ENCODE measurements at places on chromosomes 3 and 15.

GRCh38 chr3:12835052-12835665, 6.2 kb downstream of the RPL32 start:
- no peak for DNase-seq

DNA sequence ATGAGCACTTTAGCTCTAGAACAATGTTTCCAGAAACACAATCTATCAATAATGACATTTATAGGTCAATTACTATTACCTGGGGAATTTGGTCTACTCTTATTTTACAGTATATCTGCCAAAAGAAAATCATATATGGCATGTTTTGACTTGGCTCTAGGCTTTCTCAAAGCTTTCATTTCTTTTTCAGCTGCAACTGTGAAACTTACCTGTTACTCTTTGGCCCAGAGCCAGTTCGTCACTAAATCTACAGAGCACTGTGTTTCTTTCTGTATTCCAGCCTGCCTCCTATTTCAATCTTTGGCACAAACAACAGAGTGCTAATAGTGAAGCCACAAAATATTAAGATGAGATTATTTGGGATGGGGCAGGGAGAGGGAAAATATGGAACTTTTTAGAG, 76.0 kb downstream of the P2RY1 start:
- no peak for DNase-seq

- DNase-seq: no peak
Measured at GRCh38 chr3:99866261-99866761, 48.6 kb downstream of the CMSS1 start.

- DNase-seq: no peak
Measured at GRCh38 chr3:124787476-124788195, 57.4 kb downstream of the UMPS start.

DNA sequence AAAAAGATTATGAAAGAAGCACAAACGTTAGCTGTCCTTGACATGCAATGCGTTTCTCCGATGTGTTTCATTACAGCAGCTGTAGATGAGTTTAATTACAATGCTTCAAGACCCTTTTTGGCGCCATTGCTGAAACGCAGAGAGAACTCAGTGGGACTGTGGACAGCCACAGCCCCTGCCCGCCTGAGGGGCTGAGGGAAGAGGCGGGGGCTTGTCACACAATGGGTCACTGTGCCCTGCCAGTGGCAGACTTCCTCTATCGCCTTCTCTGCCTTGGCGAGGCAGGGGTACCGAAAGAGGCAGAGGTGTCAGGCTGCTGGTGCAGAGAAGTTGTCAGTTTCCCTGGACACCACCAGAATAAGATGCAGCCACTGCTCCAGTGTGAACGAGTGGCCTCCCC, 252.0 kb downstream of the NR2F2 start:
- no peak for DNase-seq

DNA sequence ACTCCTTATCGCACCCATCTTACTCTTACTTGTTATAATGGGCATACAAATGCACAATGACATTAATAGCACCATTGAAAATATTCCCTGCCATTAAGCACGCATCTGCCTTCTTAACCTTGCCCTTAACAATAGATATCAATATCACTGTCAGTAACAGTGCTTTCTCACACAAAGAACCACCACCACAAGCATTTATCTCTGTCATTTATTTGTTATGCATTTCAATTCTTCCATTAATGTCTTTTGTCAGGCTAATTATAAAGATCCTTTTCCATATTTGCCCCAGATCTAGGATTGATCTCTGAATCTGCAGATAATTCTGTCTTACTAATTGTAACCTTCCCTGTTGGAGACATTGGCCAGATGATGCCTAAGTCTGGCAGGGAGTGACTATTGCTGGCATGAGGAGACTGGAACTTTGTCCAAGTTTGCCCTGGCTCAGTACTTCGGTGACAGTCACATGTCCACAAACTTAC, 419.6 kb upstream of the TGFBR2 start:
- no peak for DNase-seq

- no peak for DNase-seq
Measured at GRCh38 chr15:46322753-46323152, 687.9 kb downstream of the SQOR start.

GRCh38 chr3:152259468-152259867, 9.3 kb upstream of the MBNL1 start:
- no peak for DNase-seq

DNA sequence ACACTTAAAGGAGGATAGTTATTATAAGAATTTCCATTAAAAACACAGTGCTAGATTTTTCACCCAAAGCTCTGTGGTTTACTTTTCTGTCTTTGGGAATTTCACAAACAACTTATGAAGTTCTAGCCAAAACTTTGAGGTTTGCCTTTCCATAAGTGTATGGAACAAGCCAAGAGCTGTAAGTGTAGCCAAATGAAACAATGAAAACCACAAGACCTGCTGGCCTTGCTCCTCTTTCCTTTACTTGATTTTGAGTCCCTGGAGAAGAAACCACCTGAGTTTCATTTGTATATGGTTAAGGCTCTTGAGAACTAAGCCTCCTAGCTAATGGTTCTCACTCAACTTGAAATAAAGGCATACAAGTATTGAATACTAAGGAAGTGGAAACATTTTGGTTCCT, 365.3 kb upstream of the EPHA3 start:
- no peak for DNase-seq

GRCh38 chr15:59437142-59437816, 707 bp upstream of the FAM81A start:
- DNase-seq: no peak

DNA sequence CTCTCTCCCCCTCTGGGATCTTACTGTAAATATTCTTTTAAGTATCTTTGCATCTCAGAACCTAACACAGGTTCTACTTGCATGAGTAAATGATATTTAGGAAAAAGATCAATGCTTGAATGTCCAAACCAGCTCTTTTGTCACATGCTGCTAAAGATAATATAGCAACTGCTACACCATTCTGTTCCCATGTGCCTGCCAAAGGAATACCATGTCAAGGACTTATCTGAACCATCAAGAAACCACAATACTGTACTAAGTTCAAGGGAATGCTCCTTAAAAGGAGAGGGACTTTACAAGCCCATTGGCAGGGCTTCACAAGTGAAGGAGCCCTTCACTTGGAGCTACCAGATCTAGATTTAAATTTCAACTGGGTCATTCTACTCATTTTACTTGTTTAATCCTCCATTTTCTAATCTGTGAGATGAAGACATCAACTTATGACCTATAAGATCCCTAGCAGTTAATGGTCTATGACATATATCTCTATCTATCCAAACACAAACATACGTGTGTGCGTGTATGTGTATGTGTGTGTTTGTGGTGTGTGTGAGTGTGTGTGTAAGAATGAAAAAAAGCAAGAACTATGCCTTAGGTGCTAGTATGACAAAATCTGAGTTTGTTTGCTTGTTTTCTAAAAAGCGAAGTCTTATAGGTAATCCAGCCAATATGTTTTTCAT, 13.0 kb upstream of the SEC62 start:
- no peak for DNase-seq

- DNase-seq: no peak
Measured at GRCh38 chr15:39687965-39688364, 94.7 kb downstream of the FSIP1 start.

DNA sequence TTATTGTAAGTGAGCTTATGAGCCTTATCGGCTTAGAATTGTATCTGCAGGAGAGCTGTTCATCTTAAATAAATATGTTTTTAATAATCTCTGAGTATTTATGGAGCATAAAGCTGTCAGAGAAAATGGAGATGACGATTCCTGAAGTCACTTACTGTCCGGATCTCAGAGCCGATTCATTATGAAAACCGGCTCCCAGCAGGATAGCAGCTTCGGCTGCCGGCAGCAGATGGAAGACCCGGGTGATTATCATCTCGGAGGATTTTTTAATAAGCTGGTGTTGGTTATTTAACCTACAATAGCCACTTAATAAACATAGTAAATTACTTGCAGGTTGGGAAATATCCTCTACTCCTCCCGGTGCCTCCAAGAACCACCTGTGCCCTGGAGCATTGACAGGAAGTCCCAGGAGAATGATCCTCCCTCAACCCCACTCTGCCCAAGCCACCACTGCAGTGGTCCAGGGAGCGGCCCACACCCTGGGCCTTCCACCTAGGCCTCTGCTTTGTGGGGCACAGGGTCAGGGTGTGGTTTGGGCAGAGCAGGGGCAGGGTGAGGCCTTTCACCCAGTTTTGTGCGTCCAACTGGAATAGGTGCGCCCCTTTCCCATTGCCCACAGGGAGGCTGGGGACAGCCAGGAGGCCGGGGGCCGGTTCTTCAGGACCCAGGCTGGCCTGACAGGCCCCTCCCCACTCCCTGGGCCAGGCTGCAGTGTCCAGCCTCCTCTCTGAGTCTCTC, 42.2 kb upstream of the PRR23E start:
- DNase-seq: no peak
